ENCODE measurements at places on chromosomes 12 and 14. TPM values are rescaled to one million over a fixed set of nuclear protein-coding genes. Genes with fewer than 3 reads are reported as not detected.

TSPAN11 gene
- 2.9 TPM for total RNA-seq

OR6C2 gene
- not detected for total RNA-seq

DIO2 gene
- 21.2 TPM for total RNA-seq

KLRD1 gene
- under 0.01 TPM for total RNA-seq

KRT80 gene
- total RNA-seq: not detected

LRRC10 gene
- not detected for total RNA-seq

RNASE7 gene
- not detected for total RNA-seq

BCL2L14 gene
- not detected for total RNA-seq

ZNF891 gene
- total RNA-seq: 6.9 TPM

PTPN6 gene
- 1.6 TPM for total RNA-seq

KLRC1 gene
- total RNA-seq: not detected

GPR68 gene
- 4.9 TPM for total RNA-seq

FSCB gene
- total RNA-seq: not detected

TRPV4 gene
- not detected for total RNA-seq
